ENCODE measurements at places on chromosomes 1 and 21. TPM values are rescaled to one million over a fixed set of nuclear protein-coding genes. Genes with fewer than 3 reads are reported as not detected.

KRTAP11-1 gene
- not detected for total RNA-seq

FCRLB gene
- 0.42 TPM for total RNA-seq

LCE3E gene
- total RNA-seq: not detected

SLC19A1 gene
- total RNA-seq: 18.1 TPM

PGBD5 gene
- 2.5 TPM for total RNA-seq

LRRC71 gene
- total RNA-seq: 0.20 TPM

FCRL5 gene
- 0.40 TPM for total RNA-seq

S100A6 gene
- 11.8 TPM for total RNA-seq

CCDC27 gene
- total RNA-seq: not detected

AGO3 gene
- 14.3 TPM for total RNA-seq

COL6A2 gene
- total RNA-seq: 81.7 TPM

PATJ gene
- 22.9 TPM for total RNA-seq

ATF3 gene
- total RNA-seq: 12.8 TPM

CTH gene
- total RNA-seq: 51.4 TPM

NCMAP gene
- 0.81 TPM for total RNA-seq

DNA sequence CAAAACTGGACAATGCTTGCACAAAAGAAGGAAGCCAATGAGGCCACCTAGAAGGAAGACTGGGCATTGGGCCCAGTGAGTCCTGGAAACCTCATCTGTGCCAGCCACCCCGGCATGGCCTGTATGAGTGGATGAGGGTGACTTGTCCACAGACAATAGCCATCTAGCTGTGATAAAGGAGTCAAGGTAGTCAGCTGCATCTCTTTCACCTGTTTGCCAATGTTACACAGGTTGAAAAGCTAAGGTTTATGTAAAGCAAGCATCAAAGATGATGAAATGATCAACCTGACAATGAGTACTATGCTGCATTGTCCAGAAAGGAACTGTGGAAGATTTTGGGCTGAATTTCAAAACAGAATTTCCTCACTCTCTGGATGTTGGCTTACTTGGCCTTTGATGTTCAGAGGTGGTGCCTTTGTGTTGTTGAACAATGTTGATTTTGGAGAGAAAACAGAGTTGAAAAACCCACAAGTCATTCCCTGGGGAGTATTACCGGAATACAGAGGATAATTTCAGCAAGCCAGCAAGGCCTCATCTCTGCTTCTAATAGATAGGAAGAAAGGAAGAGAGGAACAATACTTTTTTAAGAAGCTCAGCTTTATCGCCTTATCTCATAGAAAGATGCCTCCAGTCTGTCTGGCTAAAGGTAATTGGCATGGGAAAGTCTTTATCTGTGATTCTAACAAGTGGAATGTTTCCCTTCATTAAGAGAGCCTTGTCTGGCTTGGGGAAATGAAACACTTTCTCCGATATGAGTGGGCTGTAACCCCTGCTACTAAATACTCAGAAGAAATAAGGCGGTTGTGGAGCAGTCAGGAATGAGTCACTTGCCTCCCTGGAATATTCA lies 11.4 kb upstream of the SELE start:
- DNase-seq: peak; percentile 75

DNA sequence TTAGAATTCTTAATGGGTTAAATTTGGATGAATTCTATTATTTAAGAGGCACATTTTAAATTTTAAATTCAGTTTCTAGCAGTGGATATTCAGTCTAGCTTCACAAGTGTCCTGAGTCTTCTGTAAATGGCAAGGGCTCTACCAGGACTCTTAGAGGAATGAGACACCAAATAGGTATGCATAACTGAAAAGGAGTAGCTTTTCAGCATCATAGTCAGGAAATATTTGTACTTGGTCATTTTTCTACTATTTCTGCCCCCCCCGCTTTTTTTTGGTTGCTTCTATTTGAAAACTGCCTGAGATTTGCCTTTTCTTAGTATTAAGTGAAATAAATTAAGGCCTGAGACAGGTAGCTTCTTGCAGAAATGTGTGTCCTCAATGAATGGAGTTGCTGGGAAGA lies 80.2 kb downstream of the MAST2 start:
- DNase-seq: no peak

GRCh38 chr1:186834399-186834958 lies 5.7 kb downstream of the PLA2G4A start:
- no peak for DNase-seq

- no peak for DNase-seq
These were observed 50.2 kb downstream of the SMYD2 start for GRCh38 chr1:214331180-214331579.

- no peak for DNase-seq
These were observed 2.3 kb upstream of the MED18 start for GRCh38 chr1:28326515-28326914.

GRCh38 chr1:221188458-221188857 lies 309.2 kb downstream of the HLX start:
- no peak for DNase-seq

GRCh38 chr1:224540535-224540934 lies 75.6 kb upstream of the CNIH3 start:
- no peak for DNase-seq

GRCh38 chr1:11567244-11568065 lies 86.8 kb downstream of the FBXO2 start:
- no peak for DNase-seq

- no peak for DNase-seq
These were observed 9.2 kb upstream of the H6PD start for GRCh38 chr1:9225411-9225785.

DNA sequence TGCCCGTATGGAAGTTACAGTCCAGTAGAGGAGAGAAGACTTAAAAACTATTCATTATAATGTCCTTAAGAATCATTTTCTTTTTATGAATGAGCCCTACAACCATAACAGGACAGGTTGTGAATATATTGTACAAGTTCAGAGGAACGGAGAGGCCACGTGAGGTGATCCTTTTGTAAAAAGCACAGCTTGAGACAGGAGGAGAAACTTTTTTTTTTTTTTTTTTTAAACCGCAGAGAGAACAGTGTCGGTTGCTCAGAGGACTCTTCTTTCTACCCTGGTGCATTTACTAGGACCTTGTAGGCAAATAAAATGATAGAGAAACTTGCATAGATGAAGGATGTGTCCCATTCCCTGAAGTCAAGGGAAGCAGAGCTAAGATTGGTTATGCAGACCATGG lies 32.1 kb downstream of the DYRK1A start:
- no peak for DNase-seq

- DNase-seq: no peak
These were observed 451.1 kb downstream of the LTN1 start for GRCh38 chr21:28541371-28542112.

GRCh38 chr1:174352117-174352516 lies 95.6 kb upstream of the GPR52 start:
- DNase-seq: no peak

- no peak for DNase-seq
These were observed 44.0 kb downstream of the MATN1 start for GRCh38 chr1:30679201-30679975.

DNA sequence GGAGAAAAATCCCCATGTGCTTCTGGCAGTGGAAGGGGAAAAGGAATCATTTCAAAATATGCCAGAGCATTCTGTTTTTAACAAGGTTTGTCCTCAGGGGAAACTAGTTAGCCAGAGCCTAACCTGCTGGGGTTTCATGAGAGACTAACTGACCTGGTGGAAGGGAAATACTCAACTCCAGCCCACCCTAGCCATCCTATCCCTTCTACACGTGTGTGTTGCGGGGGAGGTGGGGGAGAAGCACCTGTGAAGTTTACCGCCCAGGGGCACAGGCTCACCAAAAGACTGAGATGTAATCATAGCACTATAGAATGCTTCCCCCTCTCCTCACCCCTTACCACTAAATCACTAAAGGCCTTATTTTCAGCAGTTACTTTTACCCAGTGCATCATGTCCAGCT lies 139.5 kb downstream of the GRIK3 start:
- no peak for DNase-seq

- no peak for DNase-seq
These were observed 22.5 kb upstream of the SIKE1 start for GRCh38 chr1:114803001-114803400.

- DNase-seq: peak; percentile 72
These were observed 8.3 kb downstream of the VSIG8 start for GRCh38 chr1:159854116-159854692.

DNA sequence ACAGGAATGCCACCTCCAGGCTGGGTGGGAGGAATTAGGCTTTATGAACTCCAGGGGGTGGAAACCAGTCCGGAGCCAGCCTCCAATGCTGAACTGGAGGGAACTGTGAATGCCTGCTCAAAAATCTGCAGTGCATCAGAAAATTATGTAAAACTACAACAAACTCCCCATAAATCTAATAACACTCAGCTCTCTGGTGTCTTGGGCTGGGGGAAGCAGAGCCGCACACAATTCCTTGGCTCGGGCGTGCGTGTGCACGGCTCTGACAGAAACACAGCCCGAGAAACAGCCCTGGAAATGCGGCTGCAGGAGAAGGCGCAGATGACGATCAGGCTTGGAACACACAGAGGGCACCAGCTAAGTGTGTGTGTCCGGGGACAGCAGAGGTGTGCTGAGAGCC lies 127.6 kb upstream of the VAMP3 start:
- DNase-seq: no peak

DNA sequence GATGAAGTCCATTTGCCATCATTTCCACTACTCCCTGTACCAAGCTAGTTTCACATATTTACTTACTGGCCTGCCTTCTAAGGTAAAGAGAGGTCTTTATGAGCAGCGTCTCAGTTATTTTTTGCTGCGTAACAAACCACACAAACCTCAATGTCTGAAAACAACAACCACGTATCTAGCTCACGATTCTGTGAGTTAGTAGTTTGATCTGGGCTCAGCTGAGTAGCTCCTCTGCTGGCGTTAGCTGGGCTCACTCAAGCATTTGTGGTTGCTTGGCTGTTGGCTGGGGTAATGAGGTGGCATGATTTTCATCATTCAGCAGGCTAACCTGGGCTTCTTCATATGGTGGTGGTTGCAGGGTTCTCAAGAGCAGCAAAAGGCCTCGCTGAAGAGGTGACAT lies 225.4 kb downstream of the FOXD2 start:
- DNase-seq: no peak

GRCh38 chr1:10957133-10957532 lies 55.3 kb upstream of the TARDBP start:
- DNase-seq: no peak

DNA sequence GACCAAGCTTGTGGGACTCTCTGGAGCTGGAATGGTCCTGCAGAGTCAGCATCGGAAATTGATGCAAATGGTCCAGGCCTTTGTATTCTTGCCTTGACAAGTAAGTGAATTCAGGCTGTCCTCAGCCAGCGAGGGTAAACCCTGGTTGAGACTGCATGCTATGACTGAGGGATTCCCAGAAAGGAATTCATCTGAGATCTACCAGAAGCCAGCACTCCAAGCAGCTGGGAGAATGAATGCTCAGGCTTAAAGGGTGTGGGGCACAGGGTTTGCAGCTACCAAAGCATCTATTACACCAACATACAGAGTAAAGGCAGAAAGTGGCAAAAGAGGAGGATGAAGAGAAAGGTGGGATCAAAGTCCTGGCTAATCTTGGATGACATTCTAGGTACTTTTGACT lies 257.0 kb upstream of the LYPLAL1 start:
- no peak for DNase-seq

DNA sequence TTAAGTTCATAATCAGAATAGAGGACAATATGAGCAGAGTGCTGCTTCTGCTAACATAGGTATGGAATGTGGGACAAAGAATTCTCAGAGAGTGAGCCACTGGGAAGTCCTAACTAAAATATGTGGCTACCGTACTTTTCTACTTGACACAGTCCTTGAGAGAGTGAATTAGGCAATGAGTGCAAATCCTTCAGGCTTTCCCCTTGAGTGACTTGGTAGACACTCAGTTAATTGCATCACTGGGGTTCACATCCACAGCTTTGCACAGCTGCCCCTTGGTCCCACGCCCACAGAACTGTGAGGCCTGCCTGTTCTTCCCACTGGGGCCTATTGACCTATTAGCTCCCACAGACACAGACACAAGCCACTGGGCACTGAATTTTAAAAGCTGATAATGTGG lies 40.5 kb upstream of the PAXBP1 start:
- no peak for DNase-seq

GRCh38 chr1:227192163-227192562 lies 126.1 kb downstream of the CDC42BPA start:
- DNase-seq: no peak

DNA sequence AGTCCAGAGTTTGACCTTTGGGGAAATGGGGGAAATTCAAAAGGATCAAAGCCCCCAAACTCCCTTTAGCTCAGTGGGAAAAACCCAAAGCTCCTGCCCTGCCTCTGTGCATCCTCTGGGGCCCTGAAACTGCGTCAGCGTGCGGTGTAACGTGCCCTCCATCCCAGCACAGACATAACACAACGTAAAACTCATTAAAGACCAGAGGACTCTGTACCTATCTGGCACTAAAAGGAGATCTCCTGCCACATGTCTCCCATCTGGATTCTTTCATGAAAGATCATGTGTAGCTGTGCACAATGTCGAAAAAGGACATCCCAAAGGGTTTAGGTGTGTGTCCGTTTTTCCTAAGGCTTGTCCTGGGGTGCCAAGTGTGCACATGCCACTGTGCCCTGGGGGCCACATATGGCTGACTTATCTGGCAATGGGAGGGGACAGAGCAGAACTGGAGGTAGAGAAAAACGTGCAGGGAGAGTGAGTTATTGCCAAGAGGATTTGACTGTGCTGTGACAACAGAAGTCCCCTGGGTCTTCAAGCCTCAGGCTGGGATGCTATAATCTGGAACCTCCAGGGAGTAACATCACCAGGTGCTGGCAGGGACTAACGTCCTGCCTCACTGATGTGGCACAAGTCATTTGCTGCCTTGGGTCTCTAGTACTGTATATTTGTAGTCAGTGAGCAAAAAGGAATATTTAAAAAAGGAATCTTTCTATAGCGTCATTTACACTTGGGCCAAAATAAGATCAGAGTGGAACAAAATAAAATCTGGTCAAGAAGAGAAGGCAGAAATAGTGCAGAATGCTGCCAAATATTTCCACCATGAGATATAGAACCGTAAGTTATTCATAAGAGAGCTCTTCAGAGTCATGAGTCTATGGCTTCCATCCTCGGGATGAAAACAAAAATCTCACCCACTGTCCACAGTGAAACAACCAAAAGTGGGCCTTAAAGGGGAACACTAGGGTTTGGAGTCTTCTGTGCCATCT lies 52.3 kb downstream of the ITPKB start:
- no peak for DNase-seq

DNA sequence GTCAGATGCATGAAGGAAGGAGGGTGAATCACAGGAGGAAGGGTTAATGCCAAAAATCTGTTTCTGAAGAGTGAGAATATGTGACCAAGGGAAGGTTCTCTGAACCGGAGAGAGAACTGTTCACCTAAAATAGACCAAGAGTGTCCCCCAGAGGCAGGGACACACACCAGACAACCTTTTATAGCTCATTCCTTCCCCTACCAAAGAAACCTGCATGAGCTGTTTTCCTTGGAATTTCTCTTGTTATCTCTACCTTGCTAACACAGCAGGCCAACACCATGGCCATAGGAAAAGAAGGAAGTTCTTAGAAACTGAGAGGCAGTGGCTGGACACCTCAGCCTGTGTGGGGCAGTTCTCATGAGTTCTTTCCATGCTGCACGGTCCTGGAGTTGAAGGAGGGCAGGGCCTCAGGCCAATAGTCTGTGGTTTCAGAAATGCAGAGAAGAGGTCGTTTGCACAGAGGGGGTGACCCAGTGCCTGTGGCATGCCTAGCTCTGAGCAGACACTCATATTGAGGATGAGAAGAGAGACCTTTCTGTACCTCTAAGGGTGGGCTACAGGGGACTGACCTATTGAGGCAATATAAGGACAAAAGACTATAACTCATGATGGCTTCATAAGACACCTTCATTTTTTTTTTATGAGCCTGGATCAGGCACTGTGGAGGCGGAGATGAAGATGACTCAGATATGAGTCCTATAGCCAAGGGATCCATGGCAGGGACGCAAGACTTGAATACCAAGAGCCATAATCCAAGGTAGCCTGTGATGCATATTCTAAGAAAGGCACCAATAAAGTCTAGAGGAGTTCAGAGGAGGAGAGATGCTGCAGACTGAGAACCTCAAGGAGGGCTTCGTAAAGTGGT lies 39.4 kb downstream of the IGFN1 start:
- DNase-seq: no peak
